ENCODE measurements at places on chromosomes 3 and 15.
A peak's percentile ranks its signal among the peaks of the same experiment; 100 is the strongest.

DNA sequence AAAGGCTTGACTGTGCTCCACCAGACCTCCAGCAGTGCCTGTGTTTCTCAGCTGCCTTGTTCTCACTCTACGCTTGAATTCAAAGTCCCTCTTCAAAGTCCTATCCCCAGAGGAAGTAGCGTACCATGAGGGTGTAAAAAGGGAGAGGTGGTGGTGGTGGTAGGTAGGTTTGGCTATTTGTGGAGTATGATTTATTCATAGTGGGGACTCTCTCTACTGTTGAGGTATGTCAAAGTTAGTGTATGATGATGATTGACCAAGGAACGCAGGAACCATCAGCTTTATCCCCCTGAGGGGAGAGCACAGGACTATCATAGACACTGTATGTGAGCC is 137.9 kb downstream of the GHSR start:
- no peak for DNase-seq

DNA sequence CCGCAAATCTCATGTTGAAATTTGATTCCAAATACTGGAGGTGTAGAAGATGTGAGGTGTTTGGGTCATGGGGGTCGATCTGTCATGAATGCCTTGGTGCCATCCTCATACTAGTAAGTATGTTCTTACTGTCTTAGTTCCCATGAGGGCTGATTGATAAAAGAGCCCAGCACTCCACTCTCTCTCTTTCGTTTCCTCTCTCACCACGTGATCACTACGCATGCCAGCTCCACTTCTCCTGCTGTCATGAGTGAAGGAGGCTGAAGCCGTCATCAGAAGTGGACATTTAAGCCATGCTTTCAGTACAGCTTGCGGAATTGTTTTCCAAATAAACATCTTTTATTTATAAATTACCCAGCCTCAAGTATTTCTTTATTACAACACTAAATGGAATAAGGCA is 6.1 kb downstream of the OR5H15 start:
- DNase-seq = no peak

DNA sequence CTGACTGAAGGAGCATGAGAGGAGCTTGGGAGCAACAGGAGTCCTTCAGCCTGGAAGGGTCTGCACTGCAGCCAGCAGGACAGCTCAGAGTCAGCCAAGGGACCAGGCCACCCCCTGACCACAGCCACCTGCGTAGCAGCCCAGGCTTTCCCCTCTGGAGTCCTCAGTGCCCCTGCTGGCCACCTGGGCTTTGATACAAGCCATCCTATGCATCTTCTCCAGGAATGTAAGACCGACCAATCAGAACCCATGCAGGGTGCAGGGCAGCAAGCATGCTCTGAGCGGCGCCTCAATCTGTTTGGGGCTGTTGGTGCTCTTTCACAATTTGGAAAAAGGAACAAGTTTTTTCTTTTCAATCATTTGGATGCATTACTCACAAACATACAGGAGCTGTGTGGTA is 52.0 kb downstream of the DZIP1L start:
- no peak for DNase-seq

- no peak for DNase-seq
These were observed 131.2 kb downstream of the RAP2B start for GRCh38 chr3:153293265-153293664.

- no peak for DNase-seq
These were observed 11.5 kb downstream of the CSK start for GRCh38 chr15:74793135-74794028.

DNA sequence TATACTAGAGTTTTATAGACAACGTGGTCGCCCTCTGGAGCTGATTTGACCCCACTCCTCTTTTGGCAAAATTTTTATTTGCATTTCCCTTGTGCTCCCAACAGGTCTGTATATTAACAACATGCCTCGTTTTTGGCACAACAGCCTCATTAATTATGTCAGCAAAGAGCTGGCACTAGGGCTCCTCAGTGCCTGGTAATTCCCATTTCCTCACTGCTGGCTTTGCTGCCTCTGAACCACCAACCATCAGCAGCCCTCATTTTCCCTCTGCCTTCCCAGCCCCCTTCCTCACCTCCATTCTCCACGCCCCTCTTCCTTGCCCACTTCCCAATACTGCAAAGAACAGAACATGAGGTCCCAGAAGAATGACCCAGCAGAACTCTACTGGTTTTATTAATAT is 204.8 kb downstream of the ABHD5 start:
- no peak for DNase-seq

DNA sequence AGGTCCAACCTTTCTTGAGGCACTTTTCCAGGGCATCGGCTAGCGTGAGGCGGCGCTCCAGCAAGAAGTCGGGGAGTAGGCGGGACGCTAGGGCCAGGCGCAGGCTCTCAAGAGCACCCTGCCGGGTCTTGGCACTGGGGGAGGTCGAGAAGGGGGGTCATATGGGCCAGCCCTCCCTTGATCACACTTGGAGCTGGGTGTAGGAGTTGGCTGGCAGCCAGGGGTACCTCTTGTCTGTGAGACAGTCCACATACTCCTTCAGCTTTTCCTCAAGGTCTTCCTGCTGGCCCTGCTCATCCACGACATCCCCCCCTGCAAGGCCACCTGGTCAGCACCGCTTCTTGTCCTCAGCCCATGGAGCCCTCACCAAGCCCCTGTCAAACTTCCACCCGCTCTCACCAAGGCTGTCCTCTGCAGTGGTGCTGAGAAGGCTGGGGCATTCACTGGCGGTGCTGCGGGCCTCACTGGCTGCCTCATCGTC is 2.0 kb downstream of the IFRD2 start:
- no peak for DNase-seq

DNA sequence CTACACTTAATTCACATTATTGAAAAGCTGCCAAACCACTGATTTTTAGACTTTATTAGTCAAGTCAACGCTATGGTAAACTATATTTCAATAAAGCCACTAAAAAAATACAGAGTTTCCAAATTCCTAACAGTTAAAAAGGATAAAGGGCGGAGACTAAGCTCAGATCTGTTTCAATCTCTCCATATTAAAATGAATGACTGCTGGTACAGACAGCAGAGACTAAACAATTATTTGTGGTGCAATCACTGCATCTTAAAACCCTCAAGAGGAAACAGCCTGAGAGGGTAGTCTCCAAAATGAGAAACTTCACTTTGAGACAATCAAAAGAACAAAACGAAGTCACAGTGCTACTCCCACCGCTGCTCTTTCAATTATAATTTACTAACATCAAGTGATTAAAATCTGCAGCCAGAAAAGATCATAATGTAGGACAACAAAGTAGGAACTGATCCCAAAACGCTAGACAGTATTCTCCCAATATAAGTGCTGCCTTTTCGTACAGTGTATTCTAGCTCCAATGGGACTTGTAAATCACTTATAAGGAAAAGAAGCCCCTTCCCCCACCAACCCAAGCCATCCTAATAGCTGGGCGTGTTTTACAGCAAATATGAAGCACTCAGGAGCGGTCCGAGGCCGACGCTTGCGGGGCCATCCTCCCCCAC is 1.2 kb downstream of the UBP1 start:
- peak; percentile 4 for DNase-seq

DNA sequence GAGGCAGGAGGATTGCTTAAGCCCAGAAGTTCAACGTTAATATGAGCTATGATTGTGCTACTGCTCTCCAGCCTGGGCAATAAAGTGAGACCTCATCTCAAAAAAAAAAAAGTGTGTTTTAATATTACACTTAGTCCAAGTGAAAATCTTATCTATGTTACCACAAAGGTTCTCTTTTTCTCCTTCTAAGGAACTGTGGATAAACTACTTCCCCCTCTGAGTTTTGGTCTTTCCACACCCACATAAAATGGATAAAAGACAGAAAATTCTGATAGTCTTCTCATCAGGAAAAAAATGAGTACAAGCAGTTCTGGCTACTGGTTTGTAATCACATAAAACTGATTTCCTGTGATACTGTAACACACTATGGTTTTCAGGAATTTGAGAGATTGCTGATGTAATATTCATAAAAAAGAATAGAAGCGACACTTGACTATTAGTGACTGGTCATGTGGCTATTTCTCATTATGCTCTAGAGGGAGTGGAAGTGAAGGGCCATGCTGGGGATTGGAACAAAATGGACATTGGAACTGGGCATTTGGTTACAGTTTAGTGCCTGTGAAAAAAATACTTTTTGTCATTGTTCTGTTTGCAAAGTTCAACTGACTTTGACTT is 68.2 kb downstream of the RYR3 start:
- no peak for DNase-seq

GRCh38 chr3:73471986-73472787 is 152.6 kb downstream of the PDZRN3 start:
- no peak for DNase-seq

- DNase-seq = no peak
These were observed 24.1 kb downstream of the ZNF80 start for GRCh38 chr3:114213292-114213626.

Data from thymus (tissue), 14 donors.